Activated CD4-positive, alpha-beta T cell treated with anti-CD3 and anti-CD28 coated beads, Interleukin-2, amount 10 ng/mL, durations not matched to agents 7 days and 5 days (primary cell): ENCODE measurements at places on chromosomes 1 and 21. TPM values are rescaled to one million over a fixed set of nuclear protein-coding genes. Genes with fewer than 3 reads are reported as not detected.

GRCh38 chr1:220189750-220190347, 82.4 kb downstream of the RAB3GAP2 start:
- DNase-seq: no peak

DNA sequence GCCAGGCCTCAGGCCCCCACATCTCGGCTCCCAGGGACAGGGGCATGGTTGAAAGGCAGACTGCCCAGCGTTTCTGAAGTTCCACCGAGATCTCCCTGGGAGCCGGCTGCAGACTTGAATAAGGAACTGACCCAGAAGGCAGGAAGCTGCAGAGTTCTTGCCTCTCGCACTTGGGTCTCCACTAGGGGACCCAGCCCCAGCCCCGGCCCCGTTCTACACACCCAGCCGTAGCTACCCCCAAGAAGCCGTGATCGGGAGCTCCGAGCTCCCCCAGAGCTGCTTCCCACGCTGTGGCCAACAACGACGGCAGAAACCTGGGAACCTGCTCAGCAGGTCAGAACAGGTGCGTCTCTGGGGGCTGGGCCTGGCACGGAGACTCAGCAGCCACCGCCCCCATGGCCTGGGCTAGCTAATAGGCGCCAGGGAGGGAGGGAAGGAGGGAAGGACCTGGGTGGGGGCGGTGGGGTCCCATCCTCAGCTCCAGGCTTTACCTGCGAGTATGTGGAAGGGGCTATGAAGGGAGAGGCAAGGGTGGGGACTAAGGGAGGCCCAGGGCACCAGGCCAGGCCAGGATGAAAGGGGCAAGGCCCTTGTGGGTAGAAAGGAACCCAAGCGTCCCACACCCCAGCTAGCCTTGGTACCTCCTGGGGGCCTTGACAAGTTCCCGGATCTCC, at the start of gene NECTIN4:
TSS of gene NECTIN4 (minus strand) at position 308 of the 674 bp plus-strand sequence. CDS start at position 46, 262 bp downstream.
- no peak for DNase-seq

The RSPH1 gene
- not detected for total RNA-seq

The ERICH3 gene
- not detected for total RNA-seq

DNA sequence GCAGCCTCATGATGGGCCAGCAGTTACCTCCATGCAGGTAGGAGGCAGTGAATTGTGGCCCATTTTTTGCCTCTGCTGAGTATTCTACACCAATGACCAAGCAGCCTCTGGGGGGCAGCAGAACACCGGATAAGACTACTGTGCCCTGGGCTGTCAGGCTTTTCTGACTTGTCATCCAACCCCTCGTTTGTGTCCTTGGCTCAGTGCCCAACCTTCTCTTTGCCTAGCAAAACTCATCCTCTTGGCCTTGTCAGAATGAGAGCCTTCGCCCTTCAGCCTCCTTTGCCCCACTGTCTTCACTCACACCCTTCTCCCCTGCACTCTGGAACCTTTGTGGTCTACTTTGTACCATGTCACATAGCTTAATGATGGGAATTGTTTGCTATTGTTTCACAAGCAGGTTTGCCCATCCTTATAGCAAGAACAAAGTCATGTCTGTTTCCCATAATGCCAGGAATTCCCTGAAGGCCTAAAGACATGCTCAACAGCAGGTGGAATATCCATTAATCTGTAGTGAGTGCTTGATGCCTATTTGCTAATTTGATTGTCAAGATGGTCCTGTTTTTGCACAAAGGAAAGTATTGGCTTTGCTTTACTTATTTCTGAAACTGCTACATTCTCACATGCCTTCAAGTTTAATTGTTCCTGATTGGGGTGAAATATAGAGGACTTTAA, 255.9 kb downstream of the HHAT start:
- DNase-seq: peak; percentile 78

GRCh38 chr1:201740670-201741111, 88.3 kb upstream of the IPO9 start:
- no peak for DNase-seq

DNA sequence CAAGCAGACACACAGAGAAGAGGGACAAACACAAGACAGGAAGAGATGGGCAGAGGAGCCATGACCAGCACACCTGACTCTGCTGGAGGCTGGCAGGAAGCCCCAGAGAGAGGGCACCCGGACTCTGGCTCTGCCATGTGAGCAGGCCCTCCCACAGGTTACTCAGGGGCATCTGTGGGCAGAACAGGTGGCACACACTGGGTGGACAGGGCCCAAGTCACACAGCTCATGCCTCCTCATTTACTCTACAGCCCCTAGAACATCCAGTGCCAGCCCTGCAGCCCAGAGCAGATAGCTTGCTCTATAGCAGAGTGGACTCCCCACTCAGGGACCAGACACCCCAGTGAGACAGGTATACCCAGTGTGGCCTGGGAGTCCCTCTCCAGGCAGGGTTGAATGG, 28.7 kb downstream of the PACC1 start:
- no peak for DNase-seq

The NIBAN1 gene
- 60.9 TPM for total RNA-seq

- DNase-seq: no peak
These were observed 3.2 kb downstream of the LRRC8C start for GRCh38 chr1:89635825-89636815.

The MCOLN3 gene
- 3.5 TPM for total RNA-seq

The VWA5B1 gene
- total RNA-seq: 0.15 TPM

DNA sequence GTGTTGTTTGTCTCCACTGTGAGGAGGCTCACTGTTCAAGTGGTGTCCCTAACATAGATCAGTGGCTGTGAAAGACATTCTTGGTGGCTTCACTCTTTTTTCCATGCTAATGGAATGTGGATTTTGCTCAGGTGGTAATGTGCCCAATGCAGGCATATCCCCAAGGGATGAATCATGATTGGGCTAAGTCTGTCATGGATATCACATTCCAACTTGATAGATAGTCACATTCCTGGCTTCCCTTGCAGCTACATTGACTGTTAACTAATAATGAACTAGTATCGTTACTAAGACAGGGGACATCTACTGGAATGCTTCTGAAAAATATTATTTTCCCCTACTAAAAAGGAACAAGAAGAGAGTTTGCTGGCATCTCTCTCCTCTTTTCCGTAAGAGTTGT, 86.3 kb upstream of the SOD1 start:
- DNase-seq: no peak

The PTPN22 gene
- 74.6 TPM for total RNA-seq

DNA sequence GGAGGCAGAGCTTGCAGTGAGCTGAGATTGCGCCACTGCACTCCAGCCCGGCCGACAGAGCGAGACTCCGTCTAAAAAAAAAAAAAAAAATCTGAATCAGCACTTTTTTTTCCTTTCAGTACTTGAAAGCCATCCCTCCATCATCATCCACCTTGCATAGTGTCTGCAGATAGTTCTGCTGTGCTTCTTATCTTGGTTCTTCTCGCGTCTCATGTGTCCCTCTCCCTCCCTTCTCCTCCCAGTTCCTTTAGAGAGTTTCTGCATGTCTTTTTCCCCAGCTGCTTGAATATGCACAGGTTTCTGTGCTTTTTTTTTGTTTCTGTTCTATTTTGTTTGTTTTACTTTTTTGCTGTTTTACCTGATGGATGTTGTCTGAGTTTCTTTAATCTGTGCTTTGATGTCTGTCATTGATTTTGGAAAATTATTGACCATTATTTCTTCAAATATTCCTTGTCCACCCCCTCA, 3.9 kb upstream of the COL18A1 start:
- DNase-seq: no peak

DNA sequence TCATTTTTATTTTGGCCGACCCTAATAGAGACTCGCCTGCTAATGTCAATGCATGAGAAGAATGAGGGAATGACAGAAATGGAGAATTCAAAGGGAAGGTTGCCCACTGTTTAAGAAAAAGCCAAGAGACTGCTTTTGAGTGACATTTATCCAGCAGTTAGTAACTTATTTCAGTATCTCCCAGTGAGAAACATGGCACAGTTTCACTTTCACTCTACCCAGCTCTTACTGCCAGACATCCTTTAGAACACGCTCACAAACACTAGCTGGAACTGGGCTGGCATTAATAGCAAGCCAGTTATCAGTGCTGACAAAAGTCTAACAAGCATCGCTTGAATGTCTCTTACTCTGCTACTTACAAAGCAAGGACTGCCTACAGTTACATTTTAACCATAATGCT, 8.5 kb downstream of the GGPS1 start:
- peak; percentile 65 for DNase-seq

DNA sequence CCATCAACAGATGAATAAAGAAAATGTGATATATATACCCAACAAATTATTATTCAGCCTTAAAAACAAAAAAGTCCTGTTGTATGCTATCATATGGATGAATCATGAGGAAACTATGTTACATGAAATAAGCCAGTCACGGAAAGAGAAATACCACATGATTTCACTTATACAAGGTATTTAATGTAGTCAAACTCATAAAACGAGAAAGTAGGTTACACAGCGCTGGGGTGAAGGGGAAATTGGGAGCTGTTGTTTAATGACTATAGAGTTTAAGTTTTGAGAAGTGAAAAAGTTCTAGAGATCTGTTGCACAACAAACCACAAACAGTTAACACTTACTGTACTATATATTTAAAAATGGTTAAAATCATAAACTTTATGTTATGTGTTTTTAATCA, 58.5 kb downstream of the SLC25A24 start:
- DNase-seq: no peak

The KIAA0040 gene
- 64.1 TPM for total RNA-seq

DNA sequence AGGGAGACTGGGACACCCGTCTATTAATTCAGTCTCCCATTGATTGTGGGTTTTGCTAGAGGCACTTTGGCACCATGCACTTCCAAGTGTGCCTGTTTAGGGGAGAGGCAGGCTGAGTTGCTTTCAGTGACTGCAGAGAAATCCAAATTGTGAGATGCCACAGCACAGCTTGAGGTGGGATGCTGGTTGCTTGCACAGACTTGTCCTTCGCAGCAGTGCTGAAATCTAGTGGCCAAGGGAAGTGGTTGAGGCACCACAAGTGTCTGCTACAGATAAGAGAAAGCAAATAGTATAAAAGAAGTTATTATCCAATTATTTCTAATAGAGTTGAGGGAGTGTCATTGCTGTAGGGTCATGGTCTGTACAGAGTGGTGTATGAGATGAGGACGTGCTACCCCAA, 40.0 kb upstream of the APP start:
- no peak for DNase-seq

- DNase-seq: no peak
These were observed 25.9 kb upstream of the RAP1A start for GRCh38 chr1:111593403-111594305.

GRCh38 chr1:164895026-164895912, 336.3 kb downstream of the PBX1 start:
- DNase-seq: no peak

GRCh38 chr1:221025956-221026355, 146.7 kb downstream of the HLX start:
- DNase-seq: no peak

GRCh38 chr1:24252185-24252780, 65.2 kb upstream of the IFNLR1 start:
- no peak for DNase-seq

The LENEP gene
- 0.85 TPM for total RNA-seq

The TRPM2 gene
- total RNA-seq: 13.9 TPM

GRCh38 chr1:174569240-174569639, 121.5 kb downstream of the GPR52 start:
- no peak for DNase-seq

DNA sequence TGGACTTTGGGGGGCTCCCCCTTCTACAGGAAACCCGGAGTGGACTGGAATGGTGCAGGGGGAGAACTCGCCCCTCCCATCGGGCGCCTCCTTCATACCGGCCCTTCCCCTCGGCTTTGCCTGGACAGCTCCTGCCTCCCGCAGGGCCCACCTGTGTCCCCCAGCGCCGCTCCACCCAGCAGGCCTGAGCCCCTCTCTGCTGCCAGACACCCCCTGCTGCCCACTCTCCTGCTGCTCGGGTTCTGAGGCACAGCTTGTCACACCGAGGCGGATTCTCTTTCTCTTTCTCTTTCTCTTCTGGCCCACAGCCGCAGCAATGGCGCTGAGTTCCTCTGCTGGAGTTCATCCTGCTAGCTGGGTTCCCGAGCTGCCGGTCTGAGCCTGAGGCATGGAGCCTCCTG, at the start of gene TNFRSF14:
TSS of gene TNFRSF14 (plus strand) at position 95 of the 401 bp plus-strand sequence. CDS start at position 389, 294 bp downstream.
- peak; percentile 87 for DNase-seq

GRCh38 chr1:16144325-16145029, 11.4 kb downstream of the EPHA2 start:
- no peak for DNase-seq

DNA sequence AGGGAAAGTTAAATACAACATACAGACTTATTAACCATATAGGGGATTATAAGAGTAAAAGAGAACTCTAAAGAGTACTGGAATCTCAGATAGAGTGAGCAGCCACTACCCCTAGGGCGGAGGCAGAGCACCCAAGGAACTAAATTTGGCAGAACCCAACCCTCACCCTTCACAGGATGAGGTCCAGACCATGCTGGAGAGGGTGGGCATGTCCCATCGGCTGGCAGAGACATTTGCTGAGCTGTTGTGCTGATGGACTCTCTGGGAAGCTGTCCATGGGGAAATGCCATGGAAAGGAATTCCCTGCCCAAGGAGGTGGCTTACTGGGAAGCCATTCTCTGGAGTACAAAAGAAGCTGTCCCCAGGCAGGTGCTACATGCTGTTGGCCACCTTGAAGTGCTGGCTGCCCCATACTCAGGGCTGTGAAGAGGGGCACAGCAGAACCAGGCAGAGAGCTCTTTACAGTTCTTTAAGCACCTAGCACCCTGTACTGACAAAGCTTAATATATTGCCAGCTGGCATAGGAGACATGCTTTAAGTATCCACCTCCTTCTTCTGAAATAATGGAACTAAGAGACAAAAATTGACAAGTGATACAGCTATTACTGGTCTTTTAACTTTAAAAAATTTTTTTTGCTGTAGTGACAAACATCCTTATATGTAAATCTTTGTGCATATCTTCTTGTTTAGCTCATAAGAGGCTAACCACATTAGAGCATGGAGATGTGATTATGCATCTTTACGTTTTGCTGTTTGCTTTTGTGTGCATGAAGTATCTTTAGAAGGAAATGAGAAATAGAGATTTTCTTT, 29.6 kb downstream of the TSNAX start:
- no peak for DNase-seq

The CLCNKA gene
- not detected for total RNA-seq

DNA sequence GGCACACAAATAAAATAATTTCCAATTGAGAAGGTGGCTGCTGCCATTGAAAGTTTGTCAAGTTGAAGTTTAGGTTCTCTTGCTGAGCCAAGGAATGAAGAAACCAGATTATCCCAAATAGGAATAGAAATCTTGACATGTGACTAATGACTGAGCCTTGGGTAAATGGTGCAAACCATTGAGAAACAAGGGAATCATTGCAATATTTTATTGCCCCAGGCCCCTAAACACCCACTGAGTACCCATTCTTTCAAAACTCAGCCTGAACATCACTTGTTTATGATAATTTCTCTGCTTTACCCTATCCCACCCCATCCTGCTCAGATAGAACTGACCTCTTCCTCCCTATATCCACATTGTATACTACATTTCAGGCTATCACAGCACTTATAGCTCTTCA, 46.6 kb upstream of the VTCN1 start:
- DNase-seq: no peak
